Mesendoderm (in vitro differentiated cells): ENCODE measurements at places on chromosomes 16 and 17.

DNA sequence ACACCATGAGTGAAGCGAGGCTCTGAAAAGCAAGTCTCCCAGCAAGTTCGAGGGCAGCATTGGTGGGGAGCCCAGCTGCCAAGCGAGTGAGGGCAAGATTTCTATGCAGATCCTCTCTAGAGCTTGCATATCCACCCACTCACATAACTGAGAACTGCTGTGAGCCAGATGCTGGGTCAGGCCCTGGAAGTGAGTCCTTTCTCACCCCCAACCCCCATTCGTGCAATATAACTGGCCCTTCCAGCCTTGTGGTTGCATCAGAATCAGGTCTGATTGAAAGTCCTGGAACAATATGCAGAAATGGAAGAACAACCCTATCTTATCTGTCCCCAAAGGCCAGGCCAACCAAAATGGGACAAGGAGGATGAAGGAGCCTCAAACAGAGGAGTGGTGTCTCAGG is 146.6 kb downstream of the IRX5 start:
- no peak for DNase-seq

DNA sequence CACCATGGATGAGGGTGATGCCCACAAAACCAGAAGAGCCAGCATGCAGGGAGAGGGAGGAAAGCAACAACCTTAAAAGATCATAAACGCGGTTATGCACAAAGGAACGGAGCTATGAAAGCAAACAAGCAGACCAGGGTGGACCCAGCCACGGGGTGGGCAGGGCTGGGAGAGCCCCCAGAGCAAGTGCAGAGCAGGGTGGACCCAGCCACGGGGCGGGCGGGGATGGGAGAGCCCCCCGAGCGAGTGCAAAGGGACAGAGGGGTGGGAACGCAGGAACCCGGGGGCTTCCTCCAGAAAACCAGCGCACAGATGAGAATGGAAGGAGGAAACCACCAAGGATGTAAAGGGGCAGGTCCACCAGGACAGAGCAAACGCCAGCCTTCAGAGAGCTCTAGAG is 33.2 kb downstream of the CCDC57 start:
- DNase-seq: no peak

DNA sequence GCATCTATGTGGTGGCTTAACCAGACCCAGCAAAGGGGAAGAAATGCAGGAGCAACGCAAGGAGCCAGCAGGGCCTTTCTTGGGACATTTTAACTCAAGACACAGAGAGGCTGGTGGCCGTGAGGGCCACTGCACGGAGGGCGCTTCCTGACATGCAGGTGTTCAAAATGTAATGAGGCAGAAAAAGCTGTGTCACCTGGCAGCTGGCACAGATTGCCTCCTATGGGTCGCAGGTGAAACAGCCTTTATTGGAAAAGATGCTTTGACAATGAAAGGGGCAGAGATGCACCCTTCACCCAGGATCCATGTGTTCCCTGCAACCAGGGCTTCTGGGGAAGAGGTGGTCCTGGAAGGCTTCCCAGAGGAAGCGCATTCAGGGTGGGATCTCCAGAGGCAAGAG is 219.3 kb downstream of the XYLT1 start:
- DNase-seq: no peak

GRCh38 chr17:35596072-35596471 is 8.9 kb downstream of the AP2B1 start:
- DNase-seq: no peak

- DNase-seq: peak; percentile 15
Measured at GRCh38 chr17:13476720-13477119, 125.0 kb downstream of the HS3ST3A1 start.

GRCh38 chr17:71039391-71039790 is 870.1 kb downstream of the KCNJ2 start:
- no peak for DNase-seq

GRCh38 chr16:1721372-1721771 is 15.4 kb downstream of the MAPK8IP3 start:
- DNase-seq: no peak
